Activated T-cell treated with anti-CD3 and anti-CD28 coated beads for 1 hour (primary cell): ENCODE measurements at places on chromosomes 2 and 18.

DNA sequence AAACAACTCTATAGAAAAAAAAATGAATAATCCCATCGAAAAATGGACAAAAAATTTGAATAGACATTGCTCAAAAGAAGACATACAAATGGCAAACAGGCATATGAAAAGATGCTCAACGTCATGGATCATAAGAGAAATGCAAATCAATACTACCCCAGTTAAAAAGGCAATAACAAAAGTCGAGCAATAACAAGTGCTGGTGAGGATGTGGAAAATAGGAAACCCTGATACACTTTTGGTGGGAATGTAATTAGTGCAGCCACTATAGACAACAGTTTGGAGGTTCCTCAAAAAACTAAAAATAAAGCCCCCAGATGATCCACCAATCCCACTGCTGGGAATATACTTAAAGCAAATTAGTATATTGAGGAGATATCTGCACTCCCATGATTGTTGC is 701.5 kb downstream of the NUP35 start:
- DNase-seq, result no peak

DNA sequence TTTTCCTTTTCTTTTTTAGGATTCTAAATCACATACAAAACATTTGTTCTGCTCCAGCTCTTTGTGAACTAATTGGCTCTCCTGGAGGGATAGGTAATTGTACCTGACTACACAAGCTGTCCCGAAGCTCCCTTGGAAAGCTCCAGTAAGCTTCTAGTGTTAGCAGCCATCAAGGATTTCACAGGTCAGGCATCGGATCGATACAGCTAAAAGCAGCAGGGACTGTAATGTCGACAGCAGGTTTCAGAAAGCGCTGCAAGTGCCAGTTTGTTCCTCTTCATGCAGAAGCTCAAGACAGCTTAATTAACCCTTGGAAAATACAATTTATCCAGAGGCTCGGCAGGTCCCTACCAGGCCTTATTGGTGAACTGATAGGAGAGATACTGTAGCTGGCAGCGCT is 87.2 kb upstream of the VRK2 start:
- no peak for DNase-seq

DNA sequence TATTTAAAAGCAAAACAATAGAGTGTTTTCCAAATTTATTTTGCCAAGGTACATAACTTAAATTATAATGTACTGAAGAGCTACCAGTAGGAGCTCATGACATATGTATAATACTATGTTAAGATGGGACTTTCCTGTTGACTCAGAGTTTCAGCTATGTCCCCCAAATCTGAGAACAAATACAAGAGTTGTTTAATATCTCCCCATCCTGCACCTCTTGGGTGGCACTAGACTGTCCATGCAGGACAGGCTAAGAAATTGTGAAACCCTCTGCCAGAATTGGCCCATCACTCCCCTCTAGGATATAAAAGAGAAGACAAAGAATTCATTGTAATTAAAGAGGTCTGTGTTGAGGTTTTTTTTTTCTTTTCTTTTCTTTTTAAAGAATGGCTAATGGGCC is 21.7 kb upstream of the CTAGE1 start:
- no peak for DNase-seq

DNA sequence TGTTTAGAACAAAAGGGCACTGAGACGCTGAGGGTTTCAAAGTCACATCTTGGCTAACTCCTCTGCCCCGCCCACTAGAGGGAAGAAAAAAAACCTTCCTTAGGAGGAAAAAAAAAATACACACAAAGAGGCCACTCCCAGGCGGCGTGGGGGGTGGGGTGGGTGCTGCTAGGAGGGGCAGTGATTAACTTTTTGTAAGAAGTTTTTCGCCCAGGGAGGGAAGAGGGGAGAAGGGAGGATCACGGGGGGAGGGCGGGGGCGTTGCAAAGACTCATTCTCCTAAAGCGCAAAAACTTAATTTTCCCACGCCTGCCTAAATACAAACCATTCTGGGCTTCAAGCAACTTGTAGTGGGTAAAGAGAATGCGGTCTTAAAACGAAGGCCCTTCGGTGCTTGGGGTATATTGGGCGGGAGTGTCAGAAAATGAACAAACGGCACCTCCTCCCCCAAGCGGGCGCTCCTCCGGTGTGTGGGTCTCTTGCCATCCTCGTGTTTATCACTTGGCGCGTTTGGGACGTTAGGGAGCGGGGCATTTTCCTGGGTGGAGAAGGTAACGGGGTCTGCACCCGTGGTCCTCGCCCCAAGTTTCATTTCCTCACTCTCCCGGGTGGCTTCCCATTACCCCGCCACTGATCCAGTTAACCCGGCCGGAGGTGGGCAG is 1.7 kb downstream of the CXCR4 start:
- peak; percentile 76 for DNase-seq

GRCh38 chr2:45269149-45269793 is 260.0 kb upstream of the SIX2 start:
- DNase-seq, result no peak

DNA sequence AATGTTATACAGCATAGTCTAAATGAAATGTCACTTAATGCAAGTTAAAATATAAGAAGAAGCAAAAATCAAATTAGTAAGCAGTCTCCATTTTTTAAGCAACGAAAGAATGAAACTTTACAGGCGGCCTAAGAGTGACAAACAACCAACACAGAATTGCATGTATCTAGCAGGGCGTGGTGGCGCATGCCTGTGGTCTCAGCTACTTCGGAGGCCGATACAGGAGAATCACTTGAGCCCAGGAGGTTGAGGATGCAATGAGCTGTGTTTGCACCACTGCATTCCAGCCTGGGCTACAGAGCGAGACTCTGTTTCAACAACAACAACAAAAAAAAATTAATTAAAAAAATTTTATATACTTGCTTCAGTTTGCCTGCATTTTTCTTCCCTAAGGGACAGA is 16.6 kb downstream of the RBMS1 start:
- no peak for DNase-seq

DNA sequence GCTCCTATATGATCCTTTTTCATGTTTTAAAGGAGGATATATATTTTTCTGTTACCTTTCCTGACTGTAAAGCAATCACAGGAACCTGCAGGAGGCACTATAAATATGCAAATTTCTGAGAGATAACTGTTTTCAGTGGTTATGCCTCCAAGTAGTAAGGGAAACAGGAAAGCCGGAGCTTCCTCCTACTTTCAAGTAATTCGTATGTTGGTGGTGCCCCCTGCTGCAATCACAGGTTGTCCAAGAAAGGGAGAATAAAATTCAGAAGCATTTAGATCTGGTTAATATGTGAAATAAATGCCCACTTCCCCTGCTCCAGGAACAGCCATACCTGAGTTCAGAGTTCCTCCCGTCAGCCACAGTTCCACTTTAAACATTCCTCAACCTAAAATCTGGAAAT is 12.0 kb upstream of the BCL11A start:
- no peak for DNase-seq

DNA sequence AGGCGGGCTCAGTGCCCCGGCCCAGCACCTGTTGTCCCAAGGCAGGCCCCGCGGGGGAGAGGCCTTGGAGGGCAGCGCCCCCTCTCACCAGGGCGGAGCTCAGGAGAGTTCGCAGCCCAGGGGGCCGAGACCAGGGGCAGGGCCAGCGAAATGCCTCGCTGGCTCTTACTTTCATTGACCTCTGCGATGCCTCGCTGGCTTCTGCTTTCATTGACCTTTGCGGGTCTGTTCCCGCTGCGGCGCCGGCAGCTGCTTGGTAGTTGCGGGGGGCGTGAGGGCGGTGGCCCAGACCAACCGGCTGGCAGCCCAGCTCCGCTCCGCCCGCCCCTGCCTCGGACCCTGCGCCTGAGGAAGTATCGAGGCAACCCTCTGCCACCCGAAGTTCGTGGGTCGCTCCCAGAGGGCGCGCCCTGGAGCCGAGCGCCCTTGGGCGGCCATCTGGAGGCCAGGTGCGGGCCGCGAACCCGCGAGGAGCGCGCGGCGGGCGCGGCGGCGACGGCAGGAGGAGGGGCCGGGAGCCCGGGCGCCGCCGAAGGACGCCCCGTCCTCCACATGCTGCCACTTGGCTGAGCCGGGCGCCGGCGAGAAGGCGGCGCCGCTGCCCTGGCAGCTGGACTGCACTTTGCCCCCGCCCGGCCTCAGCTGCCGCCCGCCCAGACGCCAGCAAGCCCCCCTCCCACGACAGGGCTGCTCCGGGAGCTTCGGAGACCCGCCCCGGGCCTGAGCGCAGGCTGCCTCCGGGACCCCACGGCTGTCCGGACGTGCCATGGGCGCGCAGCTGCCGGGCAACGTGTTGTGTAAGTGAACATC is 118.0 kb upstream of the MSTN start:
- no peak for DNase-seq

GRCh38 chr2:213544940-213545339 is 260.7 kb downstream of the SPAG16 start:
- no peak for DNase-seq
